ENCODE measurements at places on chromosomes 2 and 18.

- DNase-seq, result no peak
Measured at GRCh38 chr2:144404586-144405314, 115.2 kb downstream of the ZEB2 start.

DNA sequence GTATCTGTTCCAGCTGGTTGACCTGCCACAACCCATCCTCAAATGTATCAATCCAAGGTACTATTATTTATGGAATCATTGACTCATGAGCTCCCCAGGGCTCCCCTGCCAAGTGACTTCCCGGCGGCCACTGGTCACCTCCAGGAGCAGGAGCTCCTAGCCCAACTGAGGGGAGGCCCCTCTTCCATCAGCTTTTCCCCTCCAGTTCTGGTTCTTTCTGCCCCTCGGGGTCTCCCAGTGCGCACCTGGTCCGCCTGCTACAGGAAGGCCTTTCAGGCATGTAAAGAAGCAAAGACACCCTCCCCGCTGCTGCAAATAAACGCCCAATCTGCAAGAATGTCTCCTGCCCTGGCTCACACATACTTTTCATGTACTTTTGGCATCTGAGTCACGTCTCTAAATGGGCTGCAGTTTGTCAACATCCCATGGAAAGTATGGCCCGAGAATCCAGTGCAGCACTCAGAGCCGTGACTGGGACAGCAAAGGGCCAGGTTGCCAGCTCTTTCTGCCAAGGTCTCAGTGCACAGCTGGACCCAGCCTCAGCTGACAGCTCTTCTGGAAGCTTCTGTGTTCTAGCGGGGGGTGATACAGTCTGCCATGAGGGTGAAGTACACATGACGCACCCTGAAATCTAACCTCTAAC is 41.4 kb downstream of the KLHL29 start:
- DNase-seq, result peak; percentile 66

DNA sequence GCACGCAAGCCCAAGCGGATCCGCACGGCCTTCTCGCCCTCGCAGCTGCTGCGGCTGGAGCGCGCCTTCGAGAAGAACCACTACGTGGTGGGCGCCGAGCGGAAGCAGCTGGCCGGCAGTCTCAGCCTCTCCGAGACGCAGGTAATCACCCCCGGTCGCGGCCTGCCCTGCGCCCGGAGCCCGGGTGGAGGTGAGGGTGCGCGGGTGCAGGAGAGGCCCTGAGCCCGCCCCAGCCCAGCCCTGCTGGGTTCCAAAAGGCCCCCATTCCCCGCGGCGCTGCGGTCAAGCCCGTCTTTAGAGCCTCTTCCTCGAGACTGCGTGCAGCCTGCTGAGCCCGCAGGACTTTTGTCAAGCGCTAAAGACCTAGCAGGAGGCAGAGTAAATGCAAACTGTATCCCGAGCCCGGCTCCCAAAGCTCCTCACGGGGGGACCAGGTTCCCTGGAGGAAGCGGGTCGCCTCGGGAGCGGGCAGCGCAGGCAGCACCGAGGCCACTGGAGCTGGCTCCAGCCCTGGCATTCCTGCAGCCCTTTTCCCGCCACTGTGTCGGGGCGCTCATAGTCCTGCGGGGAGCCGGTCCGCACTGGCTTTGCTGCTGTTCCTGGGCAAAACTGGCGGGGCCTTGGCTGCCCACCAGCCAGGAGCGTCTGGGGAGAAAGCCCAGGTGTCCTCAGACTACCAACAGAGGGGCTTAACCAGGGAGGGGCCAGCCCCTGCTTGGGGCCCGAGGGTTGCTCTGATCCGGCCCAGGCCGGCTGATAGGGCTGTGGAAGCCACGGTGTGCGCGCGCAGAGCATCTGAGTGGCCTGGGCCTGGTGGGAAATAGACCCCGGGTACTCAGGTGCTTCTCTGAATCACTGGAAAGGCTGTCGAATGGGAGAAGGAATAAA is 7.3 kb downstream of the EMX1 start:
- DNase-seq, result no peak

GRCh38 chr2:1623906-1624445 is 120.3 kb downstream of the PXDN start:
- no peak for DNase-seq

- DNase-seq, result no peak
Measured at GRCh38 chr18:63213331-63213900, 106.2 kb downstream of the BCL2 start.

DNA sequence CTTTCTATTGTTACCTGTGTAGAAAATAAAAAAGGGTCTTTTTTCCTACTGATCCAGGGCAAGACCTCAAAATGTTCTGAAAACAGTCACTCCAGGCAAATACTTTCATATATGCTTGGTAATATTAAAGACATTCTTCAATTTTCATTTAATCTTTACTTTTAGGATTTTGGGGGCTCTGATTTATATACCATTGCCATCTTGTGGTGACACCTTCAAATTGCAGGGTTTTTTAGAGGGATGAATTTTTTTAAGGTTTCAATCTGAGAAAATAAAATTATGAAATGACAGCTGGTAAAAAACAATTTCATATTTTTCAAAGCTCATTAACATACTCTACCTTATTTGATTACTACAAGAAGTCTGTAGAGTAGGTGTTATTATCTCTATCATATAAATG is 26.8 kb downstream of the MAPK4 start:
- no peak for DNase-seq

DNA sequence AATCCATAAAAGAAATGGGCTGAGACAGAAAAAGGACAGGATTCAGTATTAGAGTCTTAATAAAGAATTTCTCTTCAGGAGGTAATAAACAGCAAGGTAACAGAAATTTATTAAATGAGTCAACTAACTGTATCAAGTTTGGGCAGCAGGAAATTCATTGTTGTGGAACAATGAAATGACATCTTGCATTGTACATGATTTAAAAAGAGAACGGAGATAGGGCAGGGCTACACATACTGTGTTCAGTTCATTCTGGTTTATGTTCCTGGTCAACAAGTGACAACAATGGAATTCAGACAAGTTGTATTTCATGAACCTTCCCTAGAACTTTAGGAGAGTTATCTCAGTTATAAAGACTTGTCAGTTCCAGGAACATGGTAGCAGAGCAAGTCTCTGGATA is 961.3 kb downstream of the SOCS6 start:
- no peak for DNase-seq

DNA sequence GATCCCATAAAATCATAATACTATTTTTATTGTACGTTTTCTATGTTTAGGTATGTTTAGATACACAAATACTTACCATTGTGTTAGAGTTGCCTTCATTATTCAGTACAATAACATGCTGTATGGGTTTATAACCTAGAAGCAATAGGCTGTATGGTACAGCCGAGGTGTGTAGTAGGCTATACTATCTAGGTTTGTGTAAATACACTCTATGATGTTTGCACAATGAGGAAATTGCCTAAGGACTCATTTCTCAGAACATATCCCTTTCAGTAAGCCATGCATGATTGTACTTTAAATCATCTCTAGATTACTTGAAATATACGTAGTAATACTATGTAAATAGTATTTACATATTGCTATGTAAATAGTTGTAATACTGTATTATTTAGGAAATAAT is 156.7 kb downstream of the CDCA7 start:
- DNase-seq, result no peak

DNA sequence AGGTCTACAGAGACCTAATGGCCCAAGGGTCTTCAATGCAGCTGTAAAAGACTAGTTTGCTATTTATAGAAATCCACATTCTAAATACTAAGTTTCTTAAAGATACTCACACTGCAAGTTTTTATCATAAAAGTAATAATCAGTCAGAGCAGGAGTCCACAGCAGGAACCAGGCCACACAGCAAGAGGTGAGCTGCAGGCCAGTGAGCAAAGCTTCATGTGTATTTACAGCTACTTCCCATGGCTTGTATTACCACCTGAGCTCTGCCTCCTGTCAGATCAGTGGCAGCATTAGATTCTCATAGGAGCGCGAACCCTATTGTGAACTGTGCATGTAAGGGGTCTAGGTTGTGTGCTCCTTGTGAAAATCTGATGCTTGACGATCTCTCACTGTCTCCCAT is 6.7 kb upstream of the SCN9A start:
- no peak for DNase-seq

- no peak for DNase-seq
Measured at GRCh38 chr18:51754566-51754965, 557.1 kb upstream of the MEX3C start.

DNA sequence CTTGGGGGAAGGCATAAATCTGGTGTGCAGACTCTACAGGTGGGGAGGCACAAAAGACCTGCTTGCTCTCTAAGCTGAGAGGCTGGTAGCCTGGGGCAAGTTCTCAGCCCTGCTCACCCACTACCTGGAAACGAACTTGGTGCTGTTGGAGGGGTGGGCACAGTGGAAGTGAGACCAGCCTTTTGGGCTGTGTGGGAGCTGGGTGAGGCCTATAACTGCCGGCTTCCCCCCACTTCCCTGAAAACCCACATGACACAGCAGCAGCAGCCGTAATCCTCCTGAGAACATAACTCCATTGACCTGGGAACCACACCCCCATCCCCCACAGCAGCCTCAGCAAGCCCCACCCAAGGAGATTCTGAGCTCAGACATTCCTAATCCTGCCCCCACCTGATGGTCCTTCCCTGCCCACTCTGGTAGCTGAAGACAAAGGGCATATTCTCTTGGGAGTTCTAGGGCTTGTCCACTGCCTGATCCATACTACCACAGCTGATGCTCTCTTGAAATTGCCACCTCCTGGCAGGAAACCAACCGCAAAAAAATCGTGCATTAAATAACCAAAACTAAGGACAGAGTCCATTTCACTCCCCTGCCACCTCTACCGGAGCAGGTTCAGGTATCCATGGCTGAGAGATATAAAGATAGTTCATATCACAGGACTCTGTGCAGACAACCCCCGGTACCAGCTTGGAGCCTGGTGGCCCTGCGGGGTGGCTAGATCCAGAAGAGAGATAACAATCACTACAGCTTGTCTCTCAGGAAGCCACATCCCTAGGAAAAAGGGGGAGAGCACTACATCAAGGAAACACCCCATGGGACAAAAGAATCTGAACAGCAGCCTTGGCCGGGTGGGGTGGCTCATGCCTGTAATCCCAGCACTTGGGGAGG is 178.1 kb downstream of the NDUFA10 start:
- no peak for DNase-seq

- no peak for DNase-seq
Measured at GRCh38 chr18:13556502-13556901, 169.9 kb downstream of the FAM210A start.

GRCh38 chr18:12840382-12840781 is 43.7 kb downstream of the PTPN2 start:
- DNase-seq, result no peak

DNA sequence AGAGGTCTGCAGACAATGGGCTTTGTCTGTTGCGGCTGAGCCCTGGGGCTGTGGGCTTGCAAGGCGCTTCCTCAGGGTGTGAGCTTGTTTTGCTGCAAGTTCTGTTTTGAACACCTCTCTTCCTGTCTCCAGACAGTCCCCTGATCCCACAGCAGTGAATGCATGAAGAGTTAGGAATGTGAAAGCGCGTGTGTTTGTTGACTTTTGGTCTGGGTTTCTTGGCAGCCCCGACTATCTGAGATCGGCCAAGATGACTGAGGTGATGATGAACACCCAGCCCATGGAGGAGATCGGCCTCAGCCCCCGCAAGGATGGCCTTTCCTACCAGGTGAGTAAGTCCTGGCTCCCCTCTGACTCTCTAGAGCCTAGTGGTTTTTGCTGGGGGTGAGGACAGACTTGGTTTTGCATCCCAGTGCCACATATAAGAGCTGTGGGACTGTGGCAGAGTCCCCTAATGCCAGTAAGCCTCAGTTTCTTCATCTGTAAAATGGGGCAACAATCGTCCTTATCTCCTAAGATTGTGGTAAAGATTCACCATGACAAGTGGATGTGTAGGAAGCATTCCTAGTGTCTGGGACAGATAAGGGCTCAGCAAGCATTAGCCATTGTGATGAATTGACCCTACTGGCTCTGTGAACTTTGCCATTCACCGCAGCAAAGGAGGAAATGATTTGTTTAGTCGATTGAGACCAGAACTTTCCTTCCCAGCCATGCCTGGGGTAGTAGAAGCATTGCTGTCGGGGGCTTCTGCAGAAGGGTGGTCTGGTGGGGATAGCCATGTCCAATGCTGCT is 3.0 kb downstream of the LBH start:
- DNase-seq, result no peak

GRCh38 chr18:48896875-48897511 is 53.8 kb downstream of the SMAD7 start:
- DNase-seq, result peak; percentile 82

DNA sequence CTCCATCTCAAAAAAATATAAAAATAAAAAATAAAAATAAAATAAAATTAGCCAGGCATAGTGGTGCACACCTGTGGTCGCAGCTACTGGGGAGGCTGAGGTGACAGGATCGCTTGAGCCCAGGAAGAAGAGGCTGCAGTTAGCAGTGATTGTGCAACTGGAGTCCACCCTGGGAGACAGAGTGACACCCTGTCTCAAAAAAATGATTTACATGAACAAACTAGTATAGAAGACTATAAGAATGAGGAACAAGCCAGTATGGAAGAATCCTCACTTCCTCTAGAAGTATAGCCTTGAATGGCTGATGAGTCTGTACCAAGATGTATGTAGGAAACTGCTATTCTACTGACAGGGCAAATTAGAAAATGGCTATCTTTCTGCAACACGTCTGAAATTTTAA is 10.9 kb downstream of the YES1 start:
- no peak for DNase-seq

DNA sequence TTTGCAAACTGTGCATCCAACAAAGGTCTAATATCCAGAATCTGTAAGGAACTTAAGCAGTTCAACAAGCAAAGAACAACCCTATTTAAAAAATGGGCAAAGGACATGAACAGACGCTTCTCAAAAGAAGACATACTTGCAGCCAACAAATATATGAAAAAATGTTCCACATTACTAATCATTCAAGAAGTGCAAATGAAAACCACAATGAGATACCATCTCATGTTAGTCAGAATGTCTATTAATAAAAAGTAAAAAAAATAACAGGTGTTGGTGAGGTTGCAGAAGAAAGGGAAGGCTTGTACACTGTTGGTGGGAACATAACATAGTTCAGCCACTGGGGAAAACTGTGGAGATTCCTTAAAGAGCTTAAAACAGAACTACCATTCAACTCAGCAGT is 126.2 kb downstream of the NAT8 start:
- DNase-seq, result no peak

GRCh38 chr18:74544898-74545297 is 10.6 kb downstream of the CNDP1 start:
- peak; percentile 50 for DNase-seq

DNA sequence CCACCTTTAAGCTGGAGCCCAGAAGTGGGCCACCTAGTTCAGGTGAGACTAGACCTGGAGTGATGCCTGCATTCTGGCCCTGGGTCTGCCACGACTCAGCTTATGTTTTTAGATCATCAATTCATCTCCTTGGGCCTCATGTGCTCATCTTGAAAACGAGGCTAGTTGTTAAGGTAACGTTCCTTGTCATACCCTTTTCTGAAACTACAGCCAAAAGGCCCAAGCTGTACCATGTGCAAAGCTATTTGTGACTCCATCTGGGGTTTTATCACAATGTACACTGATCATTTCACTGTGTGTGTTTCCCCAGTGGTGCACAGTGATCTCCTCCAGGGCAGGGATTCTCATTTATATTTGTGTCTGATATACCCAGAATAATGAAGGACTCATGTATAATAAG is 138.4 kb upstream of the COPS8 start:
- DNase-seq, result no peak
